Activated T-helper 17 cell treated with anti-CD3 and anti-CD28 coated beads, Interleukin-2, amount 50 U/mL, for 72 hours (primary cell): ENCODE measurements at places on chromosomes 12 and 14. TPM values are rescaled to one million over a fixed set of nuclear protein-coding genes. Genes with fewer than 3 reads are reported as not detected.

DNA sequence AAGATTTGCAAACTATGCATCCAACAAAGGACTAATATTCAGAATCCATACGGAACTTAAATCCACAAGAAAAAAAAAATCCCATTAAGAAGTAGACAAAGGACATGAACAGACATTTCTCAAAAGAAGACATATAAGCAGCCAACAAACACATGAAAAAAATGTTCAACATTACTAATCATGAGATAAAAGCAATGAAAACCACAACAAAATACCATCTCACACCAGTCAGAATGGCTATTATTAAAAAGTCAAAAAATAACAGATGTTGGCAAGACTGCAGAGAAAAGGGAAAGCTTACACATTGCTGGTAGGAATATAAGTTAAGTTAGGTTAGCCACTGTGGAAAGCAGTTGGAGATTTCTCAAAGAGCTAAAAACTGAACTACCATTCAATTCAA is 16.2 kb downstream of the CDK17 start:
- no peak for ATAC-seq

GRCh38 chr12:116159175-116159574 is 118.3 kb downstream of the MED13L start:
- ATAC-seq: no peak

DNA sequence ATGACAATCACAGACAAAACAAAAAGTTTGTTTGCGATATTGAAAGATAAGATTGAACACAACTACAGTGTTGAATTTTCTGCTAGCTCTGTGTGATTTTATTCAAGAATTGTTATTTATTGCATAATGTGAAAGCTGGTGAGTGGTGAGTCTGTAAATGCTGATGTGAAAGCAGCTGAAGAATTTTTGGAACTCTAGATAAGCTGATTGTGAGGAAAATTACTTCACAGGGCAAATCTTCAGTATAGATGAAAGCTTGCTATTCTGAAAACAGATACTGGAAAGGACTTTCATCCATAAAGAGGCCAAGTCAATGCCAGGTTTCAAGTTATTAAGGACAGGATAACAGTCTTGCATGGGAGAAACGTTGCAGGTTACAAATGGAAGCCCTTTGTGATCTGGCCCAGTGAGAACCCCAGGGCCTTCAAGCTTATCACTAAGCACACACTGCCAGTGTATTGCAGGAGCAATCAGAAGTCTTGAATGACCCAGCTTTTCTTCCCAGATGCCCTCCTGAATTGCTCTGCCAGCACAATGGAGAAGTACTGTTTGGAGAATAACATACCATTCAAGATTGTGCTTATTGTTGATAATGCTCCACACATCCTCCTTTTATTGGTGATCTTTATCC is 153.7 kb downstream of the PCNX1 start:
- no peak for ATAC-seq

The GALNT9 gene
- 0.34 TPM for total RNA-seq

DNA sequence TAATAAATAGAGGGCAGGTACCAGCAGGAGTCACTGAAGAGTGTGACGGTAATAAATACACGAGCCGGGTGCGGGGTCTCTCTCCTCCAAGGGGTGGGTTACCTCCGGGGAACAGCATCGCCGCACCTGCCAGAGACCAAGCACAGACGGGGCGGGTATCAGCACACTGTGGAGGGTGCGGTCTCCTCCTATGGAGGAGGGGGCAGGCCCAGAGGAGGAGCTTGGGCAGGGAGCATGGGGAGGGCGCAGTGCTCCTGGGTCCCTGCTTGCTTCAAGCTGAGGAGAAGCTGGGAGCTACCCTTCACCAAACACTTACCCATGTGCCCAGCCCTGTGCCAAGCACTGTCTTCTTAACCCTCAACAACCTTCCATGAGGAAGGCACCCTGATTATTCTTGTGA is 12.8 kb downstream of the PGF start:
- peak; percentile 20 for ATAC-seq

- no peak for ATAC-seq
Measured at GRCh38 chr14:41607304-41607775, 664 bp downstream of the LRFN5 start.

DNA sequence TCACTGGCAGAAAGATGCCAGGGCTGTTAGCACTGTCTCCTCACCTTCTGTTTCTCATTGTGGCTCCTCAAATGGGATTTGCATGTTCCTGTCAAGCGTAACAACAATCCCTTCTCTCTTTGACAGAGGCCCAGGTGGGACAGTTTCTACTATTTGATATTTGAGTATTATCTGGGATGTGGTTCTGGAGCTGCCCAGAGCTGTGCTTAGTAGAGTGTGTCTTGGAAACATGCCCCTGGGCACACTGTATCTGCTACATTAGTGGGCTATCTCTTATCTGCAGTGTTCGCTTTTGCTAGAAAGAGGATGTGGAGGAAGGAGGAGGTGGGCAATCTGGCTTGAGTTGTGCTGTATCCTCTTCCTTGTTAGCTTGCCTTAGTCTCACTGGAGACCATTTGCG is 3.8 kb upstream of the ACADS start:
- ATAC-seq: no peak

DNA sequence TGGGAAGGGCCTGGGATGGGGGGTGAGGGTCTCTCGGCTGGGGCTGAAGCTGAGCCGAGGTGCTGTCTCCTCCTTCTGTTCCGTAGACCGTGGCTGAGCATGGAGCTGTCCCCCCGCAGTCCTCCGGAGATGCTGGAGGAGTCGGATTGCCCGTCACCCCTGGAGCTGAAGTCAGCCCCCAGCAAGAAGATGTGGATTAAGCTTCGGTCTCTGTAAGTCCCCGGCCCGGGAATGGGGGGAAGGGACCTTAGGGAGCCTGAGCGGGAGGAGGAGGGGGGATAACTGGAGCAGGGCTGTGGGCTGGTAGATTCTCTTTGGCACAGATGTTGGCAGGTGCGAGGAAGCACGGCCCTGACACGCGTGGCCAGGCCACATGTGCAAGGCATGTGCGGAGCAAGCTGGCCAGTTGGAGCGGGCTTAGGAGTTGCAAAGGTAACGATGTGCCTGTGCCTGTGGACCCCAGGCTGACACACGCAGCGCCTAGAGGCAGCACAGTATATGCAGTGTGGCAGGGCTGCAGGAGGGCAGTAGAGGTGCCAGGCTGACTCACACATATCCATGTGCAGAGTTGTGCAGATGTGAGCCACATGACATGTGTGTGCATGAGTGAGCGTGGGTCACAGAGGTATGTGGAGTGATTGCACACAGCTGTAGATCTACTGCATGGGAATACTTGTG is 512 bp downstream of the PDE1B start:
- peak; percentile 67 for ATAC-seq

GRCh38 chr12:124126950-124127655 is 154.1 kb downstream of the ZNF664 start:
- no peak for ATAC-seq
